ENCODE measurements at places on chromosomes 12 and 14.

DNA sequence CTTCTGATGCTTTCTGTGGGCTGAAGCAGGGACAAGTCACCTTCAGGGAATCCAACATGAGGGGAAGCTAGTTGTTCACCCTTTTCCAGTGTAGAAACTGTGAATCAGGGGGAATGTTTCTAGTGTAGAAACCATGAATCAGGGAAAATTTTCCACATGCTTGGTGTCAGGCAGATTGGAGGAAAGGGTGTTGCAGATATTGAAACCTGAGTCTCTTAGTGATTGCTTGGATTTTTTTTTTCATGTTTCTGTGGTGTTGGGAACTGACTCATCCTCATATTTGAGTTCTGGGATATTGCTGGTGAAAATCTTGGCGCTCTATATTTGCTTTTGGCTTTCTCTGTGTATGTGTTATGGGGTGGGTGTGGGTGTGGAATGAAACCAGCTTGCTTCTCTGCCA lies 144.5 kb upstream of the FBXO33 start:
- peak; percentile 74 for DNase-seq

GRCh38 chr12:124762791-124763593 lies 100.7 kb downstream of the SCARB1 start:
- DNase-seq, result no peak

DNA sequence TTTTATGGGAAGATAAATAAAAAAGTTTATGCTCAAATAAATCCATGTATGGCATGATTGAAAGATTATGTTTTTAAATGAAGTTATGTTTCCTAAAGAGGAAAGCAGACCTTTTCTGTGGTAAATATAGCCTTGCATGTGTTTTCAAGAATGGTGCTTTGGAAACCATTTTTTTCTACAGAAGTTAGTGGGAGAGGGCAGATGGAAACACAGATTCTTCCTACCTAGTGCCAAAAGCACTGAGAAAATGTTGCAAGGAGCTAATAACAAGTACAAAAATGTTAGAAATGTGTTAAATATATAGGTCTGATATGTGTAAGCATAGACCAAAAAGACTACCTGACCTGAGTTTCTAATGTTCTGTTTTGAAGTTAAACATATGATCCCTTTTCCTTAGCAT lies 24.3 kb downstream of the TECPR2 start:
- no peak for DNase-seq

- DNase-seq, result peak; percentile 44
These were observed 50.9 kb upstream of the BICDL1 start for GRCh38 chr12:119938049-119938667.

GRCh38 chr14:22070119-22070982 lies 396.7 kb upstream of the OR4E1 start:
- no peak for DNase-seq

- no peak for DNase-seq
These were observed 154.5 kb upstream of the FKBP4 start for GRCh38 chr12:2640281-2640680.

DNA sequence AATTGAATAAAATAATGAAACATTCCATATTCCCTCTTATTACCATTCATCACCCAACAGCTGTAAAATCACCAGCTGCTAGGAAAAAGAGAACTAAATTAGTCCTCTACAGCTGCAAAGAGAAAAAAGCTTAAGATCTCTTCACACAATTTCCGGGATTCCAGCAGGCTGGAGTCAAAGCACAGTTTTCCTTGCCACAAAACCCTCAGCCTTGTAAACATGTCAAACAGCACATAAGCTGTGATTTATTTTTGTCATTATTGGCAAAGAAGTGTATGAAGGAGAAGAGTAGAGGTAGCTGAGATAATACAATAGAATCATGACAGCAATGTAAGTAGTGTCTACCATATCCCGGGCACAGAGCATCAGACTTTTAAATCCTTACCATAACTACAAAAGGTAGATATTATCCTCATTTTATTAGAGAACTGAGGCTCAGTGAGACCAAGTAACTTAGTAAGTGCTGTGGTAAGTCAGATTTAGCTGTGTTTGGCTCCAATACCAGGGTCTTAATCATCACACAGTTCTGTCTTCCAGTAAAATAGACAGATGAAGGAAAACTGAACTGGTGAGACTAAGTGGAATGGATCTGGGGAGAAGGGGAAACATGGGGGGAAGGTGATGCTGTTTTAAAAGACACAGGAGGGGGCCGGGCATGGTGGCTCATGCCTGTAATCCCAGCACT lies 57.3 kb downstream of the NTN4 start:
- peak; percentile 91 for DNase-seq

GRCh38 chr12:8082808-8083100 lies 680 bp downstream of the NECAP1 start:
- DNase-seq, result no peak

DNA sequence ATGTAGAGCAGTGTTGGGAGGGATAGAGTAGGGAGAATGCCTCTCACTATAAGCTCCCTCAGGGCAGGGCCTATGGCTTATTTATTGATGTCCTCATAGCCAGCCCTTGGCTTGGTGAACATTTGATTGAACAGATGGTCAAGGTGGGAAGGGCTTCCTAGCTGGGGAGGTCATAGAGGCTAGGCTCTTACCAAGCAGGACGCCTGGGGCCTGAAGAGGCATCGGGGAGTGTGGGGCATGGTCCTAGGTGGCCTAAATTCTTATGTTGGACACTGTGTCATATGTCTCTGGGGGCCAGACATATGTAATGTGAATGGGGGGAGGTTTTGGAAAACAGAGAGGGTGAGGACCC lies 17.9 kb upstream of the KRT86 start:
- DNase-seq, result no peak

DNA sequence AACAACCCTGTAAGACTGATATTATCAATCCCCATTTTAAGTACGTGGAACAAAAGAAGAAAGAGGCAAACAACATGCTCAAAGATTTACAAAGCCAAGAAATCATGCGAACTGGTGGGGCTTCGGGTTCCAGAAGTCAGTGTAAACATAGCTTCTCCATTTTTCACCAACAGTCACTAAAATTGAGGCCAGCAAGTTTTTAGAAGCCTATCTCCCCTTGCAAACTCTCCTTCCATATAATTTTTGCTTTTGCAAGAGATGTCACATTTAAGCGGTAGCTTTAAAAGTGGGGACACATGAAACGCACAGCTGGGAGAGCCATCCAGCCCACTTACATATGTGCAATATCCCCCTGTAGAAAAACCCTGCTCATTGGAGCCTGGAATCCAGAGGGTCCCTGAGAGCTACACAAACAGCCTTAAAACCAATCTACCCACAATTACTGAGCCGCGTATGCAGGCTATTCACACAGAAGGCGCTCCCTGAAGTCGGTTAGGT lies 797 bp downstream of the SLC11A2 start:
- DNase-seq, result peak; percentile 41

GRCh38 chr12:45718306-45718705 lies 11.2 kb upstream of the ARID2 start:
- DNase-seq, result no peak

Measured in astrocyte of the spinal cord (primary cell).